GM19239 (cell line): ENCODE measurements at places on chromosomes 6 and 20.

- DNase-seq, result no peak
Observed at GRCh38 chr20:14331646-14332045, 5.8 kb downstream of the FLRT3 start.

- no peak for DNase-seq
Observed at GRCh38 chr6:17061097-17061496, 40.8 kb upstream of the STMND1 start.

- DNase-seq, result no peak
Observed at GRCh38 chr6:24721461-24722215, 2.7 kb upstream of the C6orf62 start.

DNA sequence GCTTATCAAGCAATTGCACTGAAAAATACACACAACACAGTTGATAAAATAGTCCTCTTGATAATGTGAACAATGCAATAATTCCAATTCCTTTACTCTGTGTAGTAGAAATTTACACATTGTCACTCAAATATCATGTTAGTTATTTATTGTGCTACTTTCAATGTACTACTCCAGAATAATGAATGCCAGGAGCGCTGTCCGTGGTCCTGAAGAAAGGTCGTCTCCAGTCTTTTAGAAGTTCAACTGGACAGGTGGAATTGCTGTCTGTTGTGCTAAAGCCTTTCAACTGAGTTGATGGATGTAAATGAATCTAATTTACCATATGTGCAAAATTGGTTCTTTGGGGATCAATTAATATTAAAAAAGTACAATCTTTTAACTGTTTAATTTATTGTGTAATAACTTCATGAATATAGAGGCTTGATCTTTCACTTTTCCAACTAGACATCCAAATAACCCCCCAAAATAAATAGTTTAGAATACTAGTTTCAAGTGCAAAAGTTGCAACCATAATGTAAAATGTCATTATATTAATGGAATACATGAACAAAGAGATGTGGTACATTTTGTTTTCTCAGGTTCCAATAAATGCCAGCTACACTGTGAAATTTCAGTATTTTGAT is 3.2 kb downstream of the GRIK2 start:
- peak; percentile 29 for DNase-seq
